NCI-H1417 treated with DMSO at 0.1 percent for 48 hours (cell line): ENCODE measurements at places on chromosomes 7 and 10.

- DNase-seq = no peak
Observed at GRCh38 chr7:29510028-29510427, 53.6 kb upstream of the PRR15 start.

DNA sequence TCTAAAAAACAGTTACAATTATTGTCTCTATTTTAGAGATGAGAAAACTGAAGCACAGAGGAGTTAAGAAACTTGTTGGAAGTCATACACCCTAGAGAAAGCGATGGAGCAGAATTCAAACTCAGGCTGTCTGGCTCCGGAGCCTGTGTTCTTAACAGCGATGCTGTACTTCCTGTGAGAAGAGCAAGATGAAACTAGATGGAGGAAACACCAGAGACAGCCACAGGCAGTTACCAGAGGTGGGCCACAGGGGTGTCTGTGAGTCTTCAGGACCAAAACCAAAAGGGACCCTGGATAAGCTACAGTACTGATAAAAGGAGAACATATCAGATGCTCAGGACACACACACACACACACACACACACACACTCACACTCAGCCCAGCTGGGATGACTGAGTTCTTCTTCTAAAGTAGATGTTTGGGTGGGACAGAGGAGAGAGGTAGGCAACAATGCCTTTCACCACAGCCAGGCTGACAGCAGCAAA, 289.2 kb downstream of the FZD1 start:
- DNase-seq = no peak

DNA sequence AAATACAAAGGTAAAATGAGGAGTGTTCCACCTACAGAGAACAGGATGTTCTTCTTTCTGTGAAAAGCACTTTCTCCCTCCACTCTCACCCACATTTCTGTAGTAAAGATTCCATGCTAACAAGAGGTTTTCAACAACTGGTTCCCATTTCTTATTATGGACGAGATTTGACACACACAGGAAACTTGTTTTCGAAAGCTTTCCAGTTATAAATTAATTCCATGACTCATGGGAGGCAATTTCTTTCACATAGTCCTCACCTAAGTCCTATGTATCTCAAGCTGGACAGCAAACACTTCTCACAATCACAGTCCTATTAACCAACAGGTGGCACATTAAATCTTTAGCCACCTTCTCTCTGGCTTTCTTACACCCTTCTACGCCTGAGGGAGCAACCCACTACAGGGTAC, 24.5 kb downstream of the RAPGEF5 start:
- no peak for DNase-seq

GRCh38 chr10:112700215-112700671, 249.8 kb upstream of the TCF7L2 start:
- DNase-seq = no peak

GRCh38 chr7:93014410-93014809, 103.4 kb downstream of the SAMD9 start:
- DNase-seq = no peak

DNA sequence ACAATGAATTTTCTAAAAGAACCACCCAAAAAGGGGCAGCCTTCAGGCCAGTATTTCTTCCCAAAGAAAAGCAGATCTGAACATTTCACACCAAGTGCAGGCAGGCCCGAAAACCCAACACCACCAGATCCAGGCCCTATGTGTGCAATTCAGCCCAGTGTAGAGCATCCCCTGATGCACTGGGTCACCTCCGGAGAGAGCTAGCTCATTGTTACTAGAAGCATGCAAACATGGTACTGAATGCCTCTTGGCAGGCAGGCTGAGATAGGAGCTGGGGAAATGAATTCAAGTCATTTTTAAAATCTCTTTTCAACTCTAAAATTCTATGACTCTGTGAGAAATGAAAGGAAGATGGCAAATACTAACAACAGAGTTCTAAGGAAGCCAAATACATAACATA, 174.8 kb downstream of the ELMO1 start:
- no peak for DNase-seq

DNA sequence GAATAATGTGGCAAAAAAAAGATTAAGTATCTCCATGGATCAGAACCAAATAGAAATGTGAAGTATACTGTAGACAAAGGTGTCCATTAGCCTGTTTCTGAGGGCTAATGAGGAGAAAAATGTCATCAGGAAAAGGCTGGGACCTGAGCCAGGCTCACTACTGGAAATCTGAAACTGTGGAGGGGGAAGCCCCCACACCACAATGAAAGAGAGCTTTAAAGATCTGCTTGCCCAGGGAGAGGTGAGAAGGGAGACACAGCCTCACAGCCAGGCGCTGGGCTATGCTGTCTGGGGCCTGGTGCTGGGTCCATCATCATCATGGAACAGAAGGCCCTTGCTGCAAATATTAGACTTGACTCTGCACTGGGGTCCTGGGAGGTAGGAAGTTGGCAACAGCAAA, 90.4 kb downstream of the OSBPL3 start:
- DNase-seq = no peak
